ENCODE measurements at places on chromosomes 5 and 9. TPM values are rescaled to one million over a fixed set of nuclear protein-coding genes. Genes with fewer than 3 reads are reported as not detected.

The PPP3R2 gene
- total RNA-seq, result not detected

The CDC20B gene
- total RNA-seq, result 0.08 TPM

The SLC6A3 gene
- 0.05 TPM for total RNA-seq

The EPB41L4B gene
- 27.8 TPM for total RNA-seq

The MYO10 gene
- total RNA-seq, result 71.9 TPM

The TRUB2 gene
- 22.5 TPM for total RNA-seq

The PKD2L2 gene
- total RNA-seq, result not detected

The PHYHD1 gene
- total RNA-seq, result not detected

The PRSS3 gene
- total RNA-seq, result 1.0 TPM

- DNase-seq, result no peak
These were observed 79.0 kb downstream of the SPRY4 start for GRCh38 chr5:142245786-142246185.

DNA sequence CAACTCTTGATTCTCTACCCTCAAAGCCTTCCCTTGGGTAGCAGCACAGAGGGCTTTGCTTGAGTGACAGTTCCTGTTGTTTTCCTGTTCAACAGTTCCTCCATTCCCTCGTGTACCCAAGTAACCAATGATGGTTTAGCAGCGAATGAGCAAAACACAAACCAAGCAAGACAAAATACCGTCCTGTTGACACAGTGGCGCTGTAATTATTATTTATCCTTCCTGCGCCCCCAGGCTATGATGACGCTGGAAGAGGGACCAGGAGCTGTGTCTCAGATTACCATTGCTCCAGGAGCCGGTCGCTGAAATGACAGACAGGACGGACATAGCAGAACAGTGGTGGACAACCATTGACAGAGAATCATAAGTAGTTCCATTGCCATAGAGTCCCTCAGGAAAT lies 154.8 kb downstream of the GADD45G start:
- DNase-seq, result no peak

GRCh38 chr5:107387526-107388140 lies 283.1 kb downstream of the EFNA5 start:
- DNase-seq, result no peak

GRCh38 chr9:35856206-35856605 lies 14.0 kb downstream of the OR13J1 start:
- no peak for DNase-seq

GRCh38 chr5:120436996-120437395 lies 27.1 kb upstream of the PRR16 start:
- no peak for DNase-seq

DNA sequence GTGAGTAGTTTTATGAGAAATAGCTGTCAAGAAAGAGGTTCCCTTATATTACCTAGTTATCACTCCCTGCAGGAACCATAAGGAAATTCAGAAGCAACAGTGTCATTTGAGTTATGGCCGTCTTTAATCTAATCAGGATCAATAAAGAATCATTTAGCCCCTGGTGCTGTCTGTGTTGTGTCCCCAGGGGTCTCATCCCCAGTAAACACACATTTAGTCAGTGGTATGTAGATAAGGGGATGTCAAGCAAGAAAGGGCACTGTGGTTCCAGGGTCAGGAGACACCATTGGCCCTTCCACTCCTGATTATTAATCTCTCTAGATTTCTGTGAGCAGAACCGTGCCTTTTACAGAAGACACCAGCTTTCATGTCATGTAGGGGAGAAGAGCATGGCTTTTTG lies 158.0 kb upstream of the SEMA6A start:
- no peak for DNase-seq

DNA sequence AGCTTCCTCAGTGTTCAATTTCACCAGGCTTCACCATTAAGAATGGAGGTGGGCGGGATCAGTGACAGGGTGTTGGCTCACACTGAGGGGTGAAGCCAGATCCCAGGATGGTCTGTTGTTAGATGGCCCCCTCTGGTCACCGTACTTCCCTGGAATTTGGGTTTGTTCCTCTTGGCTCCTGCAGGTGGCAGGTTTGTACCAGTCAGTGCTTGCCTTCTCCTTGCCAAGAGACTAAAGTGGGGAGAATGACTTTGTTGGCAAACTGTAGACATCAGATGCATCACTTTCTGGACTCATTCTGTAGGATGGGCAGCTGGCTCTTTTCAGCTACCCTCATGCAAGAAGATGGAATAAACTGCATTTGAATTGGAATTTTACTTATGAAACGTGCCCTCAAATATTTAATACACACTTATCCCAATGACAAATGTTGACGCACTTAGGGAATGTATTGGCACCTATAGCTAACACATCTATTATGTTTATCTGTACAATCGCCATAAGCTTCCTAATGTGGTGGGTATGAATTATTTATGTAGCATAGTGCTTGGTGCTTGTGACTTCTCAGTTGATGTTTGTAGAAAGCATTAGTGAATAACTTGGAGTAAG lies 31.4 kb upstream of the ANKRD55 start:
- DNase-seq, result no peak

GRCh38 chr5:156423597-156423996 lies 96.6 kb downstream of the SGCD start:
- no peak for DNase-seq

DNA sequence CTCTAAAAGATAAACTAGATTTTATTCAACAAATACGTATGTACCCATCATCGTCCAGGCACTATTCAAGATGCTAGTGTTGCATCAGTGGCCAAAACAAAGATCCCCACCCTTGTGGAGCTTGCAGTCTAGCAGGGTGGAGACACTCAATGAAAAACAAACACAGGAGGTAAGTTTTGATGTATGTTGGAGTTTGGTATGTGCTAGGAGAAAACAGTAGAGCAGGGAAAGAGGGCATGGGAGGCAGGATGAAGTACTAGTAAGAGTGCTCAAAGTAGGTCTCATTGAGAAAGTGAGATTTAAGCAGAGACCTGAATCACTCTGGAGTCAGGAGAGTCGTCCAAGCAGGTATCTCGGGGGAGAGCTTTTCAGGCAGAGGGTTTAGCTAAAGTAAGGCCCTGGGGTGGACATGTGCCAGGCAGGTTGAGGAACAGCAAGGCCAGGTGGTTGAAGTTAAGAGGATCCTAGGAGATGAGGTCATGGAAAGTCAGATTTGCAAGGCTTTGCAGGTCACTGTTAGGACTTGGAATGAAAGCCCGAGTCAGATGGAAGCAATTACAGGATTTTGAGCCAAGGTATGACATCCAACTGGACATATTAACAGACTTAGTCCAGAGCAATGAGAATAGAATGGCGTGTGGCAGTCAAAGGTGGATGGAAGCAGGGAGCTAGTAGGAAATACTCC lies 9.2 kb downstream of the SNX18 start:
- DNase-seq, result no peak

- DNase-seq, result no peak
These were observed 80.9 kb downstream of the GALNT10 start for GRCh38 chr5:154271466-154271865.

DNA sequence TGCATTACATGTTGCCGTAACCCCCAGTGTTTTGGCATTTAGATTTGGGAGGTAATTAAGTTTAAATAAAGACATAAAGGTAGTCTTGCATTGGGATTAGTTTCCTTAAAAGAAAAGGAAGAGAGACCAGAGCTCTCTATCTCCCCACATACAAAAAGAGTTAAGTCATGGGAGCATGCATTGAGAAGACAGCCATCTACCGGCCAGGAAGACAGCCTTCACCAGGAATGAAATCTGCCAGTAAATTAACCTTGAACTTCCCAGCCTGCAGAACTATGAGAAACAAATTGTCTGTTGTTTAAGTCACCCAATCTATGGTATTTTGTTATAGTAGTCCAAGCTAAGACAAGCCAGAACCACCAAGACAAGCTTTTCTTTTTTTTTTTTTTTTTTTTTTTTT lies 567.0 kb upstream of the CDH18 start:
- DNase-seq, result no peak

- no peak for DNase-seq
These were observed at the start of gene MYOZ3 for GRCh38 chr5:150661086-150661485. Gene MYOZ3 (plus strand): TSS chr5:150661251. CDS start chr5:150662942, 1,691 bp downstream.

GRCh38 chr5:33032271-33033070 lies 321.4 kb downstream of the NPR3 start:
- no peak for DNase-seq

DNA sequence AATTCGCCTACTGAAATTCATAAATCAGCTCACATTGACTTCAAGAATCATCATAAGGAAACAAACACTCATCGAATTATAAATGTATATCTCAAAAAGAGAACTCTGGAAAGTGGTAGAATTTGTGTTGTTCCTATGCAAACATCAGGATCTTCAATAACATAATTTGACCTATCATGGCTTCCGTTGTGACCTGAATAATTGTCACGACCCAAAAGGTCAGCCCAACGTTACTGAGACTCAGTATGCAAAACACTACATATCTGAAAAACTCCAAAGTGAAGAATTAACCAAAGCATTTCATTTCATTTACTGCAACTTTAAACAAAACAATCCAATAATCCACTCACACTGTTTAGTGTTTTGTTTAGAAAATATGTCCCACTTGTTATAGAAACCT lies 1.2 kb downstream of the RAPGEF6 start:
- no peak for DNase-seq

GRCh38 chr9:127660886-127661741 lies 45.7 kb upstream of the CFAP157 start:
- DNase-seq, result no peak

DNA sequence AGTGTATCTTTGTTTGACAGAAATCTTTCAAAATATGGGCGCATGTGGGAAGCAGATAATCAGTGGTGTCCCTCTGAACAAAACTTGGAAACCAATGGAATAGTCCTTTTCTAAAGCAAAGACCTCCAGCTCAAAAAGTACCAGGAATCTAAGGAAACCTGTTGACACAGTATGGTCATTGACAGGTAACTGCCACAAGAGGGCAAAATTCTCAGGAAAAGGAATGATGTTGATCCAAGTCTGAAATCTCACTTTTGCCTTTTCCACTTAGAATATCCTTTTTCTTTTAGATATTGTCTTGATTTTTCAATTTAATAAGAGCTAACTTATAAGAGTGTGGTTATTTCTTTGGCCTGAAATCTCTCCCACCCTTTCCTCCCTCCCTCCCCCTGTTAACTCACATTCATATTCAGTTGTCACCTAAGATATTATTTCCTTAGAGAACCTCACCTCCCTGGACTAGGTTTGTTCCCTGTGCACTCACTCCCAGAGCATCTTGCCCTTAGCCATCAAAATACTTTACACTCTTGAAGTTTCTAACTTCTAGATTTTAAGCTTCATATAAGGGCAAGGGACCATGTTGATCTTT lies 59.0 kb upstream of the BARX1 start:
- no peak for DNase-seq

Data from Panc1 (cell line).